ENCODE measurements at places on chromosomes 16 and 17. TPM values are rescaled to one million over a fixed set of nuclear protein-coding genes. Genes with fewer than 3 reads are reported as not detected.

The CCL11 gene
- polyA plus RNA-seq = not detected

The MYADML2 gene
- not detected for polyA plus RNA-seq

GRCh38 chr17:72523491-72523890 is 402.7 kb downstream of the SOX9 start:
- no peak overlapping the region for H3K4me3 ChIP-seq
- H3K27ac ChIP-seq = no peak overlapping the region
- no peaks in the 10 kb centered on the region for H3K36me3 ChIP-seq
- H3K4me1 ChIP-seq = no peaks in the 10 kb centered on the region

- no peak overlapping the region for H3K4me3 ChIP-seq
- H3K4me1 ChIP-seq = peaks cover 42% of the 10 kb centered on the region
- peak; percentile 78 for DNase-seq
- H3K27ac ChIP-seq = peak overlapping the region; percentile 65
Observed at GRCh38 chr17:64148017-64148631, 18.2 kb upstream of the ERN1 start.

The PYDC1 gene
- polyA plus RNA-seq = not detected

- H3K27ac ChIP-seq = peak overlapping the region; percentile 40
- H3K4me3 ChIP-seq = no peak overlapping the region
- no peaks in the 10 kb centered on the region for H3K27me3 ChIP-seq
- H3K4me1 ChIP-seq = no peaks in the 10 kb centered on the region
- DNase-seq = peak; percentile 78
Observed at GRCh38 chr17:58335779-58336455, 7.3 kb upstream of the TSPOAP1 start.

- no peak overlapping the region for H3K27ac ChIP-seq
- H3K4me1 ChIP-seq = no peaks in the 10 kb centered on the region
- DNase-seq = no peak
- no peak overlapping the region for H3K4me3 ChIP-seq
- H3K36me3 ChIP-seq = no peaks in the 10 kb centered on the region
Observed at GRCh38 chr16:5323284-5324141, 225.9 kb upstream of the EEF2KMT start.

- no peaks in the 10 kb centered on the region for H3K4me1 ChIP-seq
- H3K27ac ChIP-seq = no peak overlapping the region
- H3K36me3 ChIP-seq = peaks cover 82% of the 10 kb centered on the region
- DNase-seq = no peak
Observed at GRCh38 chr17:35825206-35825605, 15.9 kb downstream of the TAF15 start.

- H3K36me3 ChIP-seq = no peaks in the 10 kb centered on the region
- H3K27me3 ChIP-seq = no peaks in the 10 kb centered on the region
- peak overlapping the region; percentile 68 for H3K4me3 ChIP-seq
- peak; percentile 87 for DNase-seq
- peaks cover 16% of the 10 kb centered on the region for H3K4me1 ChIP-seq
- H3K27ac ChIP-seq = peak overlapping the region; percentile 73
Observed at GRCh38 chr16:31093132-31093703, 1.4 kb downstream of the VKORC1 start.

GRCh38 chr17:28864991-28865849 is 10.4 kb downstream of the ERAL1 start:
- no peak overlapping the region for H3K4me3 ChIP-seq
- H3K36me3 ChIP-seq = peaks cover 3% of the 10 kb centered on the region
- no peaks in the 10 kb centered on the region for H3K4me1 ChIP-seq
- no peak for DNase-seq
- H3K27ac ChIP-seq = no peak overlapping the region
- H3K27me3 ChIP-seq = no peaks in the 10 kb centered on the region

DNA sequence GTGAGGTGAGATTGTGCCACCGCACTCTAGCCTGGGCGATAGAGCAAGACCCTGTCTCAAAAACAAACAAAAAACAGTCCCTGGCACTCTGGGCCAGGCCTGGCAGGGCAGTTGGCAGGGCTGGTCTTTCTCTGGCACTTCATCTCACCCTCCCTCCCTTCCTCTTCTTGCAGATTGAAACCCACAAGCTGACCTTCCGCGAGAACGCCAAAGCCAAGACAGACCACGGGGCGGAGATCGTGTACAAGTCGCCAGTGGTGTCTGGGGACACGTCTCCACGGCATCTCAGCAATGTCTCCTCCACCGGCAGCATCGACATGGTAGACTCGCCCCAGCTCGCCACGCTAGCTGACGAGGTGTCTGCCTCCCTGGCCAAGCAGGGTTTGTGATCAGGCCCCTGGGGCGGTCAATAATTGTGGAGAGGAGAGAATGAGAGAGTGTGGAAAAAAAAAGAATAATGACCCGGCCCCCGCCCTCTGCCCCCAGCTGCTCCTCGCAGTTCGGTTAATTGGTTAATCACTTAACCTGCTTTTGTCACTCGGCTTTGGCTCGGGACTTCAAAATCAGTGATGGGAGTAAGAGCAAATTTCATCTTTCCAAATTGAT is 24.8 kb downstream of the STH start:
- peaks cover 51% of the 10 kb centered on the region for H3K36me3 ChIP-seq
- no peak overlapping the region for H3K27ac ChIP-seq
- H3K4me3 ChIP-seq = no peak overlapping the region
- no peaks in the 10 kb centered on the region for H3K4me1 ChIP-seq
- no peaks in the 10 kb centered on the region for H3K27me3 ChIP-seq
